ENCODE measurements at places on chromosomes 4 and X.

DNA sequence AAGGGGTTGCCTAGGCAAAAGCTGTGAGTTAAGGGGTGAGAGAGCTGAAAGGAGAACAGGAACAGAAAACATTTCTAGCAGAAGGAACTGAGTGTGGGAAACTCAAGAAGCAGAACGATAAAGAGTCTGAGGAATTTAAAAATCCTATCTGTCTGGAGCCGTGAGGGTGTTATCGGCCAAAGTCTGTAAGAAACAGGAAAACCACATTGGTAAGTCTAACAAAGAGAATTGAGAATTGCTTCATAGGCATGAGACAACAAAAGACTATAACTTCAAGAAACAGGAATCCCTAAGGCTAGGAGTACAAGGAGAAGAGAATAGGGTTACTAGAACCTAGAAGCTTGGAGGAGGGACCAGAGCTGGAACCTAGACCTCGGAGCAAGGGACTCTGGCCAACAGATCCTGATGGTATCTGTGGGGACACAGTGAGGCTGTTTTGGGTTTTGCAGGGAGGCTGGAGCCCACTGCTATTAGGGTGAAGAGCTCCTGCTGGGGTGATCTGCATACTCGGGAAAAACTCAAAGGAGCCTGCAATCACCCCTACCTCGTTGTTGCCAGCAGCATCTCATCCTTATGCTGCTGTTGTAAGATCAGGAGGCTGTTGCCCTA is 175.6 kb downstream of the FBXO8 start:
- DNase-seq = no peak

DNA sequence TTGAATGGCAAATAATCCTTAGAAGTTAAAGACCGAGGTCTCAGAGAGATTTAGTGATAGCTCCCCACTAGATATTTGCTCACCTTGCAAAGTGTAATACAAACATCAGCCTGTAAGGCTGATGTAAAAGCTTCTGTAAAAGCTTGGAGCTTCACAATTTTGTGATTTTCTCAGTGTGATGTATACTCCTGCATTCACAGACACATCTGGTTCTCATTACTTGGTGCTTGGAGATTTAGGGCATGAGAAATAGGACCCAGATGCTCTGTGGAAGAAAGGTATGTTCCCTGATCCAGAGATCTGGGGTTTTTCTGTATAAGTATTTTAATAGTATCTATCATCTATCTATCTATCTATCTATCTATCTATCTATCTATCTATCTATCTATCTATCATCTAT is 1664.3 kb downstream of the C4orf33 start:
- DNase-seq = no peak

DNA sequence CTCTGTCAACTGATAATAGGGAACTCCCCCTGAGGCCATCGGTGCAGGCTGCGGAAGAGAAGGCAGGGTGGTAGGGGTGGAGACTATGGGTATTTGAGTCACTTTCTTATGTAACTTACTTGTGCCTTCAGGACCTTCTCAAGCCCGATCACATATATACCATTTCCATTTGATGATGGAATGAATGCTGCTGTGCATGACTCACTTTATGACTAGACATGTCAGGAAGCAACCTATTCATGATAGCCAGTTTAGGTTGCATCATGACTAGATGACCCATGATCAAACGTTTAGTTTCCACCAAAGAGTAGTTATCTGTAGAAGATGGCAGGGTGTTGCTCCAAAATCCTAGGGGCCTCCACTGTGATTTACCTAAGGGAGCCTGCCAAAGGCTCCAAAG is 435.5 kb downstream of the DTHD1 start:
- DNase-seq = no peak

DNA sequence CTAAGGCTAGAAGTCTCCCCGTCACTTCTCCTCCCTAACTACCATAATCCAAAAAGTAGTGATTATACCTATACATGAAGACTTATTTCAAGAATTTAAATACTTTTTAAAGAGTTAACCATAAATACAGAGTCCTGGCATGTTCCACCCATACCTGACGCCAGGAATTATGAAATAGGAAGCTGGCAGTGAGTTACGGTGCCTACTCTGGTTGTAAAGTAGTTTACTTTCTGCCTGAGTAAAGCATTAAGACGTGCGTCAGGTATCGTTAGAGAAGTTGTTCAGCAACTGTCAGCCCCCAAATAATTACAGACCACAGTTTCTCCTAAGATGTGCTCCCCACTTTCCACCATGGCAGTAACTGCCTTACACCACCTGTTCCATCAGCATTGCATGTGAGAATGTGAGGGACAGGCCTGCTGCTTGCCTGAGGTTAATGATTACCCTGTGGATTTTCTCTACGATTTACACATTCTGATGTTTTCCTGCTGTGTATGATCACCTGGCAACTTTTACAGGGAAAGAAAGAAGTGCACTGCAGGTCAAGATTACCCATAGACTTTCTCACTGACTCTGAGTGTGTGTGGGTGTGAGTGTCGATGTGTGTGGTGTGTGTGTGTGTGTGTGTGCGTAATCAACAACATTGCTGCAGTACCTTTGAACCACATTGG is 92.3 kb upstream of the SLC7A11 start:
- no peak for DNase-seq

- no peak for DNase-seq
Measured at GRCh38 chr4:121968859-121969258, 17.0 kb upstream of the TRPC3 start.

DNA sequence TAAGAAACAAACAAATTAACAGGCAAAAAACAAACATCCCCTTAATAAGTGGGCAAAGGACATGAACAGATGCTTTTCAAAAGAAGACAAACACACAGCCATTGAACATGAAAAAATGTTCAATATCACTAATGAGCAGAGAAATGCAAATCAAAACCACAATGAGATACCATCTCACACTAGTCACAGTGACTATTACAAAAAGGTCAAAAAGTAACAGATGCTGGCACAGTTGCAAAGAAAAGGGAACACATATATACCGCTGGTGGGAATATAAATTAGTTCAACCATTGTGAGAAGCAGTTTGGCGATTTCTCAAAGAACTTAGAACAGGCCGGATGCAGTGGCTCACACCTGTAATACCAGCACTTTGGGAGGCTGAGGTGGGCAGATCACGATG is 146.1 kb upstream of the NEIL3 start:
- no peak for DNase-seq

DNA sequence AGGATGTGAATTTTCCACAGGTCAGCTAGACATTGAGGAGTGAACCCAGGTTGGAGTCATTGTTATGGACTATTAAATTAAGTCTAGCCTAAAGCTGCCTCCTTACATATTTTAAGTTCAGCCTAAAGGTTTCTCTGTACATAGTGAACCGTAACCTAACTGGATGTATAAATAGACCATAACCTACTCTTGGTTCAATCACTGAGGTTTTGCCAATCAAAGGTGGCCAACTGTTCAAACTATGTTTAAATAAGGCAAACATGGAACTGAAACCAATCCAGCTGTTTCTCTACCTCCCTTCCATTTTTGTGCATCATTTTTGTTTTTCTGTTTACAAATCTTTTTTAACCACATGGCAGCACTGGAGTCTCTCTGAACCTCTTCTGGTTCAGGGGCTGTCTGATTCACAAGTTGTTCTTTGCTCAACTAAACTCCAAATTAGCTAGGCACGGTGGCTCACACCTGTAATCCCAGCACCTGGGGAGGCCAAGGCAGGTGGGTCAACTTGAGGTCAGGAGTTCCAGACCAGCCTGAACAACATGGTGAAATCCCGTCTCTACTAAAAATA is 43.9 kb upstream of the SFRP2 start:
- DNase-seq = no peak

GRCh38 chr4:127505203-127505602 is 127.6 kb upstream of the INTU start:
- DNase-seq = no peak

GRCh38 chr4:131613824-131614216 is 1535.3 kb upstream of the PCDH10 start:
- DNase-seq = no peak

DNA sequence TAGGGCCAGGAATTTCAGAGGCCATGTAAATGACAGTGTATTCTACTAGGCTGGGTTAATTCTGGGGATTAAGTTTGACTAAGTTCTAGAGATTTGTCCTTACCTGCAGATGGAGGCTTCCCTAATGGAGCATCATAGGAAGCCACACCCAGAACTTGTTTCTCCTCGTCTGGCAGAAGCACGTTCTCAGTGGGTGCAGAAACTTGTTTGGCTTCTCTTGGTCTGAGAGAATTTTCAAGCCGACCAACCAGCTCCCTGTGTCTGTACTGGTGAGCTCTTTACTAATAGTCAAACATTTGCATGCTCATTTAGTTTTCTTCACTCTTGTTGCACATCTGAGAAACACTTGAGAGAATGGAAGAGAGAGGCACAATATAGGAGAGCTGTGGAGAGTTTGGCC is 907 bp upstream of the ATP10D start:
- DNase-seq = no peak

GRCh38 chrX:120512222-120512621 is 43.1 kb upstream of the LAMP2 start:
- DNase-seq = no peak

DNA sequence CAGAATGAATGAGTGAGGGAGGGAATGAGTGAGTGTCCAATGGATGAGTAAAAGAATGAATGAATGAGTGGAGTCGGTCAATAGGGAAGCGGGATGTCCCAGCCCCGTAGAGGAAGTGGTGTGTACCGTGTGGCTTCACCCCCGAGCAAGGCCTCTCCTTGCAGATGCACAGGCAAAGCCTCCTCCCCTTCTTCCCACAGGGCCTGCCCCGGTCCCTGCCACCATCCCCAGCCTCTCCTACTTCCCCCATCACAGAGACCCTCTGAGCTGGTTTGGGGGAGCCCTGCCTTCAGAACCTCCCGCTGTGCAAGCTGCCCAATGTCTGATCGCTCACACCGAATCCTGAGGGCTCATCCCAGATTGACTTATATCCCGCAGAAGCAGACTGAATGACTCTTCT is 13.6 kb downstream of the HTRA3 start:
- DNase-seq = no peak

GRCh38 chr4:68463796-68464195 is 16.5 kb downstream of the TMPRSS11E start:
- no peak for DNase-seq

- DNase-seq = no peak
Measured at GRCh38 chrX:120299928-120300327, 11.3 kb downstream of the TMEM255A start.

DNA sequence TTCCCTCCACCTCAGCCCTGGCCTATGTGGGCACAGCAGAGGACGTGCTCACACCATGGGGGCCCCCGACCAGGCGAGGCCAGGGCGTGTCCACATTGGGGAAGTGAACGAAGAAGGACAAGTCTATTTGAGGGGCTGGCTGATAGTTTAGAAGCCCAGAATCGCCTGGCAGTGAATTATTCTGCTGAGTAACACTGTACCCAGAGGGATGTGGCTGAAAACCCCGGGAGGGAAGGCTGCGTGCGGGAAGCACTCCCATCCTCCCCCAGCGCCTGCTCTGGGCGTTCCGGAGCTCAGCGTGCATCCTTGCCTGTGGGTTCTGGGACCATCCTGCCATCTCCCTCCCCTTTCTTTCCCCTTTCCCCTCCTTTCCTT is 66.6 kb downstream of the TRMT44 start:
- DNase-seq = no peak

- no peak for DNase-seq
Measured at GRCh38 chrX:45889471-45889870, 655.8 kb downstream of the ZNF674 start.

- no peak for DNase-seq
Measured at GRCh38 chrX:106606571-106606970, 5.2 kb upstream of the RADX start.

GRCh38 chr4:148735432-148736155 is 293.4 kb upstream of the NR3C2 start:
- no peak for DNase-seq

- no peak for DNase-seq
Measured at GRCh38 chr4:9765091-9765490, 16.3 kb upstream of the DRD5 start.

DNA sequence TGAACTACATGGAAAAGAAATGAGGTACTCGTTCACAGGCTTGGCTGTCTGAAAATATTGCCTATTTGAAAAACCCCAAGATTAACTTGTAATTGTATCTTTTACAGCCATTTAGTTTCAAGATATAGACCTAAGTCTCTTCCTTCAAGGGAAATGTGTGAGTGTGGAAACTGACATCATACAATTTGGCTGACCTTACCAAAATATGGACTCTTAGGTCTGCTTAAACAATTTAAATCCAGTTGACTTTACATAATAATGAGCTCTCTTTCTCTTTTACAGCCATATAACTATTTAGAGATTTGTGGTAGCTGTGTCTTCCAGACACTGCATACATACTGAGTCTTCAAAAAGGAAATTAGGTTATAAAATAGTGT is 186.9 kb downstream of the NR3C2 start:
- DNase-seq = no peak

GRCh38 chr4:113142351-113142750 is 92.9 kb downstream of the ANK2 start:
- no peak for DNase-seq

DNA sequence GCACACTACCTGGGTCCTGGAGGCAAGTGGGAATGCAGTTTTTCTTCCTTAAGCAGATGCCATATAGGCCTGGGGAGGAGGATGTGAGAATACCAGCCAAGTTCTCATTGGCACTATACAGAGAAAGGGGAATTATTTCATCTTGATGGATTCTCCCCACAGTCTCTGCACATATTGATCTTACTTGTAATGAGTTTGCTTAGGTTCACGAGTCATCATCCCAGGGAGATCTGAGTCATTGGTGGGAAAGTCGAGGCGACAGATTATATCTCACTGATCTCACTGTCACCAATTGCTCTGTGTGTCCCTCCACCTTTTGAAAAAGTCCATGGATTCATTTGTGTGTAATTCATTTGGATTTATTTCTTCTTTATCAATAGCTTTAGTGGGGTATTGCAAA is 156.8 kb downstream of the AR start:
- DNase-seq = no peak

GRCh38 chrX:13276991-13277390 is 42.9 kb downstream of the ATXN3L start:
- no peak for DNase-seq

DNA sequence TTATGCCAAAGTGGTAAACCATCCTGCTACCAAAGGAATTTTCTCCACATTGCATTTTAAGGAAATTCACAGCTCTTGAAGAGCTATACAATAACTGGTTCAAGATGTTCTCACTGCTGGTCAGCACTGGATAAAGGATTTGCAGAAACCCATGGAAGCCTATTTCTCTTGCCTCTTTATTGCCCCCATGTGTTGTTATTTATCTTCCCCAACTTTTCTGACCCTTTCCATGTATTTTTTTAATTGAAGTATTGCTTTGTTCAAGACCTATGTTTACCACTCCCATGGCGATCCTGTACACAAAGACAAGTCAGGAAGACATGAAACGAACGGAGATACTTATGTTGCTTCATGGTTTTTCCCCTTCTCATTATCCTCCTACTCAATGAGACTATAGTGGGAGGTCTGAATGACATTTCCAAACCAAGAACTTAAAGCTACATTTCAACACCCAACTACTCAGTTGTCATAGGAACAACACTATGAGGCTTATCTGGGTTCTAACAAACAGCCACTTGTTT is 566.4 kb upstream of the DIPK2B start:
- DNase-seq = no peak

- DNase-seq = no peak
Measured at GRCh38 chrX:51421972-51422597, 74.3 kb downstream of the NUDT11 start.

Data from T-helper 9 cell (primary cell).